ENCODE measurements at places on chromosomes 11 and 22.

GRCh38 chr11:111513240-111513605 lies 1.0 kb upstream of the BTG4 start:
- DNase-seq = no peak

DNA sequence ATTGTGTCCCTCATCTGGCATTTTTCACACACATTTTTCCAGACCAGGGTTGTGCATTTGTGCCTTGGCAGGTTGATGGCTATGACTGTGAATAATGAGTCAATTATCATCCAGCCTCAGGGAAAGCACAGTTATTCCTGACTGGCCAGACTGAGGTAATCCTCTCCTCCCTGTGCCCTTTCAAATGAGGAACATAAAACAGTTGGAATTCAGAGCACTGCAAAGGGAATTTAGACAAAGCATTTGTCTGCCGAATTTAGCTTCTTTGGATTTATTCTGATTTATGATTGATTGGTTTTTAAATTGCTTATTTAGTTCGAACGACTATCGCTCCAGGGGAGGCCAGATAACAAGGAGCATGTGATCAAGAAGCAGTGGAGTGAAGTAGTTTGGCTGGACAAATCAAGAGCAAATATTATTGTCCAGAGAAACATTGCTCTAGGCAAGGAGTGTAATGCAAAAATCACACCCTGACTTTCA lies 30.8 kb upstream of the RAG2 start:
- no peak for DNase-seq

DNA sequence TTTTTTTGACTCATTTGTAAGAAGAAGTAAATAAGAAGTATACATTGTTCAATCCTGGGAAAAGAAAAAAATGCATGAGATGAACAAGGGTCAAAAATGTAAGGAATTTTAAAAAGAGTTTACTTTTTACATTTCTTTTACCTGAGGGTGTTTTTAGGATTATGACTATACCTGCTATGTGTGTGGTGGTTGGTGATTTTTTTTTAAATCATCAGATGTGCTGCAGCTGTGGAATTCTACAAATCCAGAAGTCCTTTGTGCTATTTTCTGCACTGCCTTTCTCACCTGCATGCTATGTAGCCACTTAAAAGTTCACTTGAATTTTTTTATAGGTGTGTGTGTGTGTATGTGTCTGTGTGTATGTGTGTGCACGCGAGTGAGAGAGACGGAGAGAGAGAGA lies 185.3 kb downstream of the FAT3 start:
- DNase-seq = no peak

DNA sequence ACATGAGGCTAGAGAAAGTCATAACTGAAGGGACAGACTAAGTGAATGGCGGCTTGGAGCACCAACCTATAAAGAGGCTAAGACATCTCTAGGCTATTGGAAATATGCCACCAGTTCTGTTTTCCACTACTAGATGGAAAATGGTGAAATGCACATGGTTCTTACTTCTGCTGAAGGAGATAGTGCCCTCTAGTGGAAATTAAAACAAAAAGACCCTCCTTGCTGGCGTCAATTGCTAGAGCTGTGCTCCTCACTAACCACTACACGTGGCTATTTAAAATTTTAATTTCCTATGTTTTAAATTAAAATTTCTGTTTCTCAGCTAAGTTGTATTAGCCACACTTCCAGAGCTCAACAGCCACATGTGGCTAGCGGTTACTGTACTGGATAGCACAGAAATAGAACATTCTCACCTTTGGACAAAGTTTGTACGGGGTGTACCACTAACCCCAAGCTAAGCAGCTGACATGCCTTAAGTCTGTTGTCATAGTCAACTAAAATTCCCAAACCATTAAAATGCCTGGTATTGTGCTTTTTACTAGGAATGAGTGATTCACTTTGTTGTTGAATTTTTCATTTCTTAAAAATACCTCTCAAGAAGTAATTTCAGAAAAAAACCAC lies 34.1 kb upstream of the CALCA start:
- peak; percentile 59 for DNase-seq

DNA sequence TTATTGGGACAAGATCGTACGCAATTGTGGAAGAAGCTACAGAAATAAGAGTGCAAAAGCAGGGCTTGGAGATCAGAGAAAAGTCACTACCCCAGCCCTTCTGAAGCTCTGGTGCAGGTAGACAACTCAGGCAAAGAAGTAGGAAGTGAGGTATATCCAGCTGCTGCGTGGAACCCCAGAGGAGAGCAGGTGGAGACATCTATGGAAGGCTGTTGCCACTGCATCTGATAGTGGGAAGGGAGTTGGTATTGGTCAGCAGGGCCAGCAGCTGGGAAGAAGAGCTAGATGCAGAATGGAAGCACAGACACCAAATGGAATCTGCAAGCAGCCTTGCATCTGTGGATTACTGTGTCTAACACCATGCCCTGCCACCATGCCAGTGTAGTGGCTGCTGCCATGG lies 165.1 kb downstream of the WNT11 start:
- DNase-seq = no peak

- DNase-seq = no peak
Measured at GRCh38 chr11:46452918-46453517, 61.4 kb upstream of the CHRM4 start.

DNA sequence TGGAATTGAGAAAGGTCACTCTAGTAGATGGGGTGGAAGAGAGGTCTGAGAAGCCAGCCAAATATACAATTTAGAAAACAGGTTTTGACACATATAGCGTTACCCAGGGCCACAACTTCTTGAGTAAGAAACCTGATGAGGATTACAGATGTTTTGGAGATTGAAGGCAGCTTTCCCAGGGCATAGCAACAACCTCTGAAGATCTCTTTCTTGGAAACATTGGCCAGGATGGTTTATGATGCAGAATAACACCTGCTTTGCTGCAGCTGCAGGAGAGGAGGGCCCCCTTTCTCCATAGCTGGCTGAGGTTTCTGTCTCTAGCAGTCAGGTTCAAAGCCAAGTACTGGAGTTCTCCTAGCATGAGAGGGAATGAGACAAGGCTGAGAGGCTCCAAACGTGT lies 75.1 kb upstream of the NUP50 start:
- DNase-seq = no peak

DNA sequence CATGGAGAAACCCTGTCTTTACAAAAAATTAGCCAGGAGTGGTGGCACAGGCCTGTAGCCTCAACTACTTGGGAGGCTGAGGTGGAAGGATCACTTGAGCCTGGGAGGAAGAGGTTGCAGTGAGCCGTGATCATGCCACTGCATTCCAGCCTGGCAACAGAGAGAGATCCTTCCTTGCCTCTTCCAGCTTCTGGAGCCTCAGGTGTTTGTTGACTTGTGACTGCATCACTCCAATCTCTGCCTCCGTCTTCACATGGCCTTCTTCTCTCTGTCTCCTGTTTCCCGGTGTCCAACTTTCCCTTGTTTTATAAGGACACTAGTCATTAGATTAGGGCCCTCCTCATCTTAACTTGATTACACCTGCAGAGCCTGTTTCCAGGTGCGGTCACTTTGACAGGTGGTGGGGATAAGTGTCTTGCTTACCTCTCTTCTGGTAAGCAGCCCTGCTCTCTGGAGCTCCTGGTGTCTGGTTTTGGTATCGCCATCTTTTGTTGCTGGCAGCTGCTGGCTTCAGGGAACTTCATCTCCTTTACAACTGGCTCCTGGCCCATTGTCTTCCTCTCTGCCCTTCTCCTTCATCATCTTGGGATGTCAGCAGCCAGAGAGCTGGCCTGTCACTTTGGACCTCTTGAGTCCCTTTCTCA lies 8.2 kb upstream of the USP2 start:
- no peak for DNase-seq

DNA sequence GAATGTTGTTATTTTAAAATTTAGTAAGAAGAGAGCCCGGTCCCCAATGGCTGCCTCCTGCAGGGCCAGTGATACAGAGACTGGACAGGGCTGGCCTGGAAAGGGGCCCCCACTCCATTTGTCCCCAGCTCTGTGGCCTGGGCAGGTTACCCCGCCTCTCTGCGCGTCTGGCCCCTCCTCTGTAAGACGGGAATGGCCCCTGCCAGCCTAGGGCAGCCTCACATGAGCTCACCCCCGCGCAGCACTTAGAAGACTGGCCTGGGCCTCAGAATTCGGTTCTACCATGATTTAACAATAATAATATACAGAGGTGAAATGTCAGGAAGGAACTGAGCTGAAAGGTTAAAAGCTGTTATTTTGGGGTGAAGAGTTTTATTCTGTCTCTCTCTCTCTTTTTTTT lies 1.3 kb downstream of the APOBEC3G start:
- no peak for DNase-seq

DNA sequence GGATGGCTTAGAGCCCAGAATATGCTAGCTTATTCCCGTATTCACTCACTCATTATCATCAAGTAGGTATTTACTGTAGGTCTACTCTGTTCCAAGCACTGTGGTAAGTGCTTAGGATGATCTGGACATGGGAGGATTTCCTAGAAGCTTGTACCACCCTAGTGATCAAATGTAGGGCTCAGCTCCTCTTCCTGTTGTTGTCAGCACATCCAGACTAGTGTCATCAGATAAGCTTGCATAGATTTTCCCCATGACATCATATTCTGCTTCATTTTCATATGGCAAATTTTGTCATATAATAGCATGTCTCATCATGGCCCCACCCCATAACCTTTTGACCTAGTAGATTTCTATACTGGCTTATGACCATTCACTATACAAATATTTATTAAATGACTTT lies 19.3 kb upstream of the NUCB2 start:
- DNase-seq = no peak

DNA sequence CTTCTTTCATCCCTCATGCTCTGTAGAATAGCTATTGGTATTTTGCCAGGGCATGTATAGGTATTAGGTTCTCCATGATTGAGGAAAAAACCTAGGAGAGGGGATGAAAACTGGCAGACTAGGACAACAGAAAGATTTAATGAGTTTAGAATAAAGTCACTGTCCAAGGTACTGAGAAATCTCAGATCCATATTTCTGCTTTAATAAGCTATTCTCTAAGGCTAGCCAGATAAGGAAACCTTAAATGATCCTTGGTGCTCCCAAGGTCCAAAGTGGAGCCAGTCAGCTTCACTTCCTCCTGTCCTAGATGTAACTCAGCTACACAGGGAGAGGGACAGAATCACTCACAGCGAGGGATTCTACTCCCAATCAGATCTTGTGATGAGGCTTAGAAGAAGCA lies 13.7 kb upstream of the CSNK2A3 start:
- no peak for DNase-seq

DNA sequence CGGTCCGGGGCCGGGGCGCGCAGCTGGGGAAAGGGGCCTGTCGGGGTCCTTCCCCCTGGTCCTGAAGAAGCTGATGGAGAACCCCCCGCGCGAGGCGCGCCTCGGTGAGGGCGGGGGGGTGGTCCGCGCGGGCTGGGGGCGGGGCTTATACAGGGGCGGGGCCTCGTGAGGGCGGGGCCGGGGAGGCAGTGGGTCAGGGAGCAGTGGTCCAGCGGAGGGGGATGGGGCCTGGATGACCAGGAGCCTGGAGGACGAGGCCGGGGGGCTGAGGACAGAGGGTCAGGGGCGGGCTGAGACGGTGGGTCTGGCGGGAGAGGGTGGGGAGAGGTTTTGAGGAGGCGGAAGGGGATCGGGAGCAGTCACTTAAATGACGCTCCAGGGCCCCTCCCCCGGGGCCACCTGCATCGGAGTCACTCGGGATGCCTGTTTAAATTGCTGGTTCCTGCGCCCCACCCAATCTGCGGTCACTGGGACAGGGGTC lies 396 bp downstream of the TEF start:
- peak; percentile 72 for DNase-seq

GRCh38 chr11:113351068-113351450 lies 36.5 kb upstream of the ANKK1 start:
- DNase-seq = no peak

DNA sequence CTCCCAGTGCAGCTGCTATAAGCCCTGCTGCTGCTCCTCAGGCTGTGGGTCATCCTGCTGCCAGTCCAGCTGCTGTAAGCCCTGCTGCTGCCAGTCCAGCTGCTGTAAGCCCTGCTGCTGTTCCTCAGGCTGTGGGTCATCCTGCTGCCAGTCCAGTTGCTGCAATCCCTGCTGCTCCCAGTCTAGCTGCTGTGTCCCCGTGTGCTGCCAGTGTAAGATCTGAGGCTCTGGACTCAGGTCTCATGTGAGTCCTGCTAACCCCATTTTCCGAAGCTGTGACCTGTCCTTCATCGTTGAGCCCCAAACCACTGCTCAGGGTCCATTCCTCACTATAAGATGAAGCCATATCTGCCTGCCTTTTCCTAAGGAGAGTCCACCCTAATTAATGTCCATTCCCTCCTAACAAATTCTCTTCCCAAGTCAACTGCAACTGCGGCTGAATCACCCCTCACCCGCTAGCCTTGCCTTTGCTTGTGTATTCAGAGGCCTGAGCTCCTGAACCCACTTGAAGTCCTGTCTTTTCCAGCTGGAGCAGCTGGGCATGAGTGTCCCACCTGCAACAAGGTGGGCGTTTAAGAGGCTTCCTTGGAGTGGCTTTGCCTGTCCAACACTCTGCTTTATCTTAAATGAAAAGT lies 626 bp downstream of the KRTAP5-7 start:
- DNase-seq = no peak

DNA sequence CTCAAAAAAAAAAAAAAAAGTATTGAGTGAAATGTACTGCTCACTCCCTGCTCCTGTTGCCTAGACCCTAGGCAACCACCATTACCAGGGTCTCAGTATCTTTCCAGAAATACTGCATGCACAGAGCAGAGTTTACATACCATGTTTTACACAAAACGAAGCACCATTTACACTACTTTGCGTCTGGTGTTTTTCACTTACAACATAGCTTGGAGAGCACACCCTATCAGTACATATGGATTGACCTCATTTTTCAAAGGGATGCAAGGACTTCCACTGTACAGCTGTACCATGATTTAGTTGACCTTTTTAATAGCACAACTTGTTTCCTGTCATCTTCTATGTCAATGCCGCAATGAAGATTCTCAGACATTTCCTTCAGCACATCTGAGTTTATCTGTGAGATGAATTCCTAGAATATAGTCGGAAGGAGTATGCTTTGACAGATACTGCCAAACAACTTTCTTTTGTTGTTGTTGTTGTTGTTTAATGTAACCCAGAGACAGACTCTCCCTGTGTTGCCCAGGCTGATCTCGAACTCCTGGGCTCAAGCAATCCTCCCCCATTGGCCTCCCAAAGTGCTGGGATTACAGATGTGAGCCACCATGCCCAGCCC lies 6.1 kb downstream of the MYH9 start:
- DNase-seq = no peak

DNA sequence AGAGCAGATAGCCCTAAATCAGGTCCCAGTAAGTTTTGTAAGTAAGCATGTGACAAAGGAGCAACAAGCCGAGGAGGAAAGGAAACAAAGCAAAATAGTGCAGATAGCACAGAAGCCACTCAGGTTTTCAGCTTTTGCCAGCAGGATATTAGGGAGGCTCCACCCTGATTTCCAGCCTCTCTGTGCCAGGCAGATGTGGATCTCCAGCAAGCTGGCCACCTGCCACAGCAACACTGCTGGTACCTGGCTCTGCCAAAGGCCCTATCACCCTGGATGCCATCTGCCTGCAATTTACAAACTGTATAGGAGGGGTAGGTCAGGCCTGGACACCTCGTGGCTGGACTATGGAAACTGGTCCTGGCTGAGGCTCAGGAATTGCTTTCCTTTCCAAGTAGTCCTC lies 12.2 kb upstream of the NNMT start:
- DNase-seq = peak; percentile 84

- no peak for DNase-seq
Measured at GRCh38 chr11:70882716-70883085, 369.7 kb downstream of the SHANK2 start.

- no peak for DNase-seq
Measured at GRCh38 chr11:32034680-32035079, 56.2 kb upstream of the RCN1 start.

- DNase-seq = no peak
Measured at GRCh38 chr11:96038046-96038445, 114.1 kb upstream of the MTMR2 start.

GRCh38 chr11:44561275-44561805 lies 4.1 kb upstream of the CD82 start:
- DNase-seq = no peak
